ENCODE measurements at places on chromosomes 7 and 10. TPM values are rescaled to one million over a fixed set of nuclear protein-coding genes. Genes with fewer than 3 reads are reported as not detected.

- no peaks in the 10 kb centered on the region for H3K27me3 ChIP-seq
- H3K4me3 ChIP-seq = no peak overlapping the region
- no peak overlapping the region for H3K27ac ChIP-seq
- no peaks in the 10 kb centered on the region for H3K4me1 ChIP-seq
- H3K36me3 ChIP-seq = no peaks in the 10 kb centered on the region
Measured at GRCh38 chr7:43163885-43164284, 51.4 kb downstream of the HECW1 start.

ARMC10 gene
- total RNA-seq = 43.4 TPM

MASTL gene
- 40.6 TPM for total RNA-seq

FAM25G gene
- total RNA-seq = not detected

DNA sequence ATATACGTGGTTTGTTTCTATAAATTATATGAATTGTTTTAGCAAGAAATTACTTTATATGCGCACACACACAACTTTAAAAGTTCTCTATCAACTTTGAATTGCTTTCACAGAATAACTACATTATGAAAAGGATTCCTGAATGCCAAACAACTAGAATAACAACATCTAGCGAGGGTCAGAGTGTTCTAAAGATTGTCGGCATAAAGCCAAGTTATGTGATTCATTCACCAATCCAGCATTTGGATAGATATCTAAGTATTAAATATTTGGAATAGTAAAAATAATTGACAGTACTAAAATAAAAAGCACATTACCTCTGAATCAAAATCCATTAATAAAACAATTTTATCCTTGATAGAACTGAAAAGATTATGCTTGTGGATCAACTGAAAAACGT is 125.3 kb upstream of the AMPH start:
- no peak overlapping the region for H3K27ac ChIP-seq
- DNase-seq = no peak
- H3K4me1 ChIP-seq = peaks cover 3% of the 10 kb centered on the region
- H3K27me3 ChIP-seq = no peaks in the 10 kb centered on the region
- H3K36me3 ChIP-seq = peaks cover 14% of the 10 kb centered on the region
- no peak overlapping the region for H3K4me3 ChIP-seq

All from H1 (cell line).